Kidney (tissue), 22 donors: ENCODE measurements at places on chromosomes 12 and 14.

DNA sequence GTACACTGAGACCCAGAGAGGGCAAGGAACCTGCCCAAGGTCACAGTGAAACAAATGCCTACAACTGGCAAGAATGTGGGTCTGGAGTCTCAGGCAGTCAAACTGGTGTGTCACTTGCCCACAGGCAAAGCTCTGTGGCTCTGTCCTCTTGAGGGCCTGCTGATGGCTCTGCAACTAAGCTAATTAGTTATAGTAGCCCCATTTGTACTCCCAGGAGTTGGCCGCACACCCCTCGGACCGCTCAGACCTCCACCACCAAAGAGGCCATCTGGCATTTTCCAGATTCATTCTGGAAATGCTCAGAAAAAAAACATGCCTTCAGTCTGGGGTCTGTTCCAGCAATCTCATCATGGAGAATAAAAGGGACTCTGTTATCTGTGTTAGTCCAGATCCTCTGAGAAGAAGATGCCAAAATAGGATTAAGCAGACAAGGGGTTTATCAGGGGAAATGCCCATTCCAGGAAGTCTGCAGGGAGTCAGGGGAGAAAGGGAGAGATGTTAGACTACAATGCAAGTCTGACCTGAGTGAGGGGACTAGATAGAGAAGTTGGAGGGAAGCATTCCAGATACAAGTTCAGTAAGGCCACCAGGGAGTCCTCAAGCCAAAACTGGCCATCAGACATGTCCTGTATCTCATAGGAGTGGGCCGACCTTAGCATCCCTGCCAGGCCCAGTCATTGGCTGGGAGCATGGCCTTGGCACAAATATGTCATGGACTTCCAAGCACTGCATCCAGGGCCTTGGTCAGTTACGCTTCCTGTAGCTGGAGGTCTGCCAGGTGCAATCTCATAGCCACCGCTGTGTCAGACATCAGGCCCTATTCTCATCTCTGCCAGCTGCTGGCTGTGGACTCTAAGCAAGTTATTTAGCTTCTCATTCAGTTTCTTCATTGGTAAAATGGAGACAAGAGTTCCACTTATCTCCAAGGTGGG is 15.4 kb upstream of the OAS1 start:
- DNase-seq: no peak

GRCh38 chr12:116122628-116123027 is 154.9 kb downstream of the MED13L start:
- DNase-seq: no peak

GRCh38 chr12:45598761-45599160 is 130.7 kb upstream of the ARID2 start:
- no peak for DNase-seq

GRCh38 chr12:3352230-3352629 is 138.8 kb upstream of the PRMT8 start:
- DNase-seq: no peak

DNA sequence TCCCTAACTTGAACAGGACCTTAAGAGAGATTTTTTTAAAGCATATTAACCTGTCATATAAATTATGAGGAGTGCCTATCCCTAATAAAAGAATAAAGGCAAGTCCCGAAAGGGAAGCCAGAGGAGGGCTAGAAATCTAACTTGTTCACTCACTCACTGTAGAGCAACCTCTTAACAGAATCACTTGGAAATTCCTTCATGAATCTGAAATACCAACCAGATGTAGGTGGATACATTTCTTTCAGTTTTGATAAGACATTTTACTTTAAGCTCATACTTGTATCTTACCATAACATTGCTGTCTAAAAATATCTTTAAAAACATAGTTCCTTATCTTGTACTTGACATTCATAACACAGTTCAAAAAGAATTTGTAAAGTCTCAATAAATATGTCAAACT is 25.7 kb downstream of the NTN4 start:
- no peak for DNase-seq

- DNase-seq: no peak
These were observed 374.2 kb downstream of the NAV3 start for GRCh38 chr12:78204926-78205325.

- no peak for DNase-seq
These were observed 1.4 kb upstream of the GARIN2 start for GRCh38 chr14:67187826-67188225.

GRCh38 chr12:50110127-50110761 is 1.8 kb upstream of the COX14 start:
- peak; percentile 84 for DNase-seq

- no peak for DNase-seq
These were observed 18.7 kb downstream of the GRIN2B start for GRCh38 chr12:13962699-13963098.

DNA sequence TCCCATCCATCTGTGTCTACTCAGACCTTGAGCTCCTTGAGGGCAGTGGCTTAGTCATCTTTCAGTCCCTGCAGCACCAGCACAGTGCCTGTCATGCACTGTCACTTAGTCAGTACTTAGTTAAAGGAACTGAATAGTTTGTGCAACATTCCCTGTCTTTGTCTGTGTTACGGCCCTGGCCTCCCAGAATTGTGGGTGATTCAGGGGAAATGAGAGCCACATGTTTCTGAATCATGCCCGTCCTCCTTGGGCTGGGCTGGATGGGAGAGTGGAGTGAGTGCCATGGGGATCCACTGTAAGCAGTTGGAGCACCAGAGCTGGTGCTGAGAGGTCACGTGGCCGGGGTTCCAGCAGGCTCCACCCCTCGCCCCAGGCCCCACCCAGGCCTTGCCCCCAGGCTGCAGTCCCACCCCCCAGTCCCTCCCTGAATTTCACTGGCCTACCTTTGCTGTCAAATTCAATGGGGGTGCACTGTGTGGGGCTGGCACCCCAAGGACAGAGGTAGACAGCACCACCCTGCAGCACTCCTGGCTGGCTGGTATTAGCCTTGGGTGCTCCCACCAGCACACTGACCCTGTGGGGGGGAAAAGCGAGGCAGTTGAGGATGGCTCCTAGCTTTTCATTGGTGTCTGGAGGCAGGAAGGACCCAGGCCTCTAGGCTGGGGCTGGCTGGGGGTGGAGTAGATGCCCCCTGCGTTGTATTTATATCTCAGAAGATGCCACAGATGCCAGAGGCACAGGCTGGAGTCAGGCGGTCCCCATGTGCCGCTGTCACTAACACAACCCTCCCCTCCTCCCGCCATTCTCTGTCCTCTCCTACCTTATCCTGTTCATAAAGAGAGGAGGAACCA is 7.5 kb downstream of the ITGA5 start:
- DNase-seq: no peak

DNA sequence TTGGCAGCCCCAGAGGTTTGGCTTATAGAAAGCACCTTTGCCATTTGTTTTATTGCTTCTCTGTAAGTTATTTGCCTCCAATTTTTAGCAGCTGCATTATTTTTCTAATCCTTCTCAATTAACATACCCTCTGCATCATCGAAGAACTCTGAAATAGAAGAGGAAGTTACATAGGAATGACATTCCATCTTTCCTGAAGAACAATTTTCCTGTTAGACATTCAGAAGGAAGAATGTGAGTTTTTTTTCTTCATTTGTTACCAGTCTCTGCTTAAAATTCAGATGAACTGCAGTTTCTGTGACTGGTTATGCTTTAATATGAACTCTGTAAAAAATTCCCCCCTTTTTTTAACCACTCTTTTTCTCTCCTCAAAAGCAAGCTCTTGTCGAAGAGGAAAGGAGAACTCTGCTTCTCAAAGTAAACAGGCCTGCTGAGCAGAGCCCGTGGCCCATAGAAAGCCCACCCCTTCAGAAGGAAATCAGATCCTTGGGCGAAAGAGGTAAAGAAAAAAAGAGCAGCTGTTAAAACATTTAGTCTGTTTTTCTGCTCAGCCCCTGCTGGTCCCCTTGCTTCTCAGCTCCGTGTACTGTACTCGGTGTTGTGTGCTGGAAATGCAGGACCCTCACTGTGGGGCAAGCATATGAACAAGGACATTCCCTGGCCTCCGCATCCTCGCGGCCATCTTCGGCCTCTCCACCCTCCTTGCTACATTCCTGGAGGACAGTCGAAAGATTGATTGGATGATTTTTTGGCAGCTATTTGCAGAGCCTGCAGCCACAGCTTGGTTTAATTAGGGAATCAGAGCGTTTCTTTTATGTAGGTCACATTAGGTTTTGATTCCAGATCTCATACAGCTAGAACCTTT is 164.4 kb upstream of the LRIG3 start:
- DNase-seq: peak; percentile 85

DNA sequence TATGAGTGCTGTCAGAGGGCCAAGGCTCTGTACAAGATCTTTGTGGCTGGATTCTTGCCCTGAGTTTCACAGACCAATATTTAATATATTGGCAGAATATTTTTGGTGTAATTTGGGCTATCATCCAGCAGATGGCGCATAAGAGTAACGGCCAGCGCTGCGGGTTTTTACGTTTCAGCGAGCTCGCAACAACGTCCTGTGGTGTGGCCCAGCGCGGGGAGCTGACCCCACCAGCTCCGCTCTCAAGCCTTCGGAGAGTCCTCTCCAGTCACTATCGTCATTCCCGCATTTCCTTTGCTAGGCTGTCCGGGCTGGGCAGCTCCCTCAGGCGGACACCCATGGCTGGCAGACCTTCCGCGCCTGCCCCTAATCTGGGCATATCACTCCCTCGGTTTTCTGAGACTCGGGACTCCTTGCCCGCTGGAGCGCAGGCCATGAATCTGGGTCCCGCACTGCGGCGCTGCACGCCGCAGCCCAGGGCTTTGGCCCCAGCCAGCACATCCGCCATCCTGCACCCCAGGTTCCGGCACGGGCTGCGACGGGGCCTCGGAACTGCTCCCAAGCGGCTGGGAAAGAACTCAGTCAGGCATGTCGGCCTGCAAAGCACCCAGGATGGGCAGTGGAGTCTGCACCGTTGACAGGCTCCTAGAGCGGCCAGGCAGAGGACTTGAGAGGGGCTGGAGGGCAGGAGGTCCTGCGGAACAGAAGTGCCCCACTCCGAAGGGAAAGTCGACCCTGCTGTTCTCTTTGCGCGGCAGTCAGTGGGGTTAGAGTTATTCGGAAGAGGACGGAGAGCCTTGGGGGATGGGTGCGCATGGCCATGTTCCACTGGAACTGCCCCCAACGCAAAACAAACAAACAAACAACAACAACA is 18.4 kb downstream of the OLR1 start:
- peak; percentile 87 for DNase-seq

- DNase-seq: peak; percentile 43
These were observed 6.6 kb downstream of the BEGAIN start for GRCh38 chr14:100580316-100581227.
